H54 (cell line): ENCODE measurements at places on chromosomes 12 and 14.

GRCh38 chr14:85002846-85003245, 527.1 kb upstream of the FLRT2 start:
- DNase-seq: no peak

- DNase-seq: no peak
Observed at GRCh38 chr12:131102991-131103668, 149.4 kb downstream of the ADGRD1 start.

GRCh38 chr12:91053951-91054715, 3.7 kb downstream of the KERA start:
- DNase-seq: no peak

GRCh38 chr12:50635364-50635763, 128.5 kb upstream of the ATF1 start:
- no peak for DNase-seq

GRCh38 chr14:84671776-84672175, 858.2 kb upstream of the FLRT2 start:
- no peak for DNase-seq

- DNase-seq: peak; percentile 71
Observed at GRCh38 chr14:100586403-100587085, 673 bp downstream of the BEGAIN start.

DNA sequence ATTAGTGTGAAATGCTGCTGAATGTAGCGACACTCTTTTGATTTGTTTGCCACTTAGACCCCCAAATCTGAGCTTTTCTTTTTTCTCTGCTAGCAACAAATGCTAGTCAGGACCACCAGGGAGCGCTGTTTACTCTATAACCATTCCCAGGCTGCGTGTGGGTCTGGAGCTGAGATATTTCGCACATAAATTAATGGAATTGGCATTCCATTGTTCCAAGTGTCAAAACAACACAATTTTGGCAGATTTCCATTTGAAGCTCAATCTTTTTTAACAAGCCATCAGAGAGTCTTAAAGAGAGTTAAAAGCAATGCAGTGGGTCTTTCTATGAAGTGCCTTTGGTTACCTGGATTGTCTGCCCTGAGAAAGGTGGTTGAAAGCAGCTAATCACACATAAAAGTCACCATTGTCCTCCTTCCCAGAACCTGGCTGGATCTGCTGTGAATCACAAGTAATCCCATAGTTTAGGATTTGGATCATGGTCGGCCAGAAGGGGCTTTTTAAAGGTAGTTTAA, 7.4 kb upstream of the TMEM132C start:
- peak; percentile 29 for DNase-seq

DNA sequence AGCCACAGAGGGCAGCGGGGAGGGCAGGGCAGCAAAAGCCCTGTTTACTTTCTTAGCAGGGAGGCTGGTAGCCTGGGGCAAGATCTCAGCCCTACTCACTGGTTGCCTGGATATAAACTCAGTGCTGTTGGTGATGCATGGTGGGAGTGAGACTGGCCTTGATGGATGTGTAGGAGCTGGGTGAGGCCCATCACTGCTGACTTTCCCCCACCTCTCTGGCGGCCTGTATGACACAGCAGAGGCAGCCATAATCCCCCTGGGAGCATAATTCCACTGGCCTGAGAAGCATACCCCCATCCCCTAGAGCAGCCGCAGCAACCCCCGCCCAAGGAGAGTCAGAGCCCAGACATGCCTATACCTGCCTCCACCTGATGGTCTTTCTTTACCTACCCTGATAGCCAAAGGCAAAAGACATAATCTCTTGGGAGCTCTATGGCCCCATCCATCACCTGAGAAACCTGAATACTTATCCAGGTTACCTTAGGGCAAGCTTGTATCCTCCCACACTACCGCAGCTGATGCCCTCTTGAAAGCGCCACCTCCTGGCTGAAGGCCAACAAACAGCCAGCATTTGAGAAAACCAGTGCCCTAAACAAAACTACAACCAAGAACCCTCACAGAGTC, 59.3 kb downstream of the DNAI7 start:
- DNase-seq: no peak

DNA sequence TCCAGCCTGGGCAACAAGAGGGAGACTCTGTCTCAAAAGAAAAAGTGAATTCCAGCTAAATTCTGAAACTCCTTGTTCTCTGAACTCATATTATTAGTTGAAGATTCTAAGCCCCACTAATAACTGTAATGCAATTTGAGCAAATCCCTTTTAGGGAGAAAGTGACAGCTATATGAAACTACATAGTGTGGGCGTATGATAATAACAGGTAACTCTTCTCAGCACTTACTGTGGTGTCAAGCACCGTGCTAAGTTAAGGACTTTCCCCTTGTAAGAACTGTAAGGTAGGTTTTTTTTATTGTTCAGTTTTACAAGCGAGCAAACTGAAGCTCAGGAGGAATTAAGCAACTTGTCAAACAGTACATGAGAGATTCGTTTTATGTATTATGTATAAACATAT, 5.4 kb downstream of the ANKRD13A start:
- no peak for DNase-seq
